Kidney glomerular epithelial cell (primary cell): ENCODE measurements at places on chromosomes 6 and 20.
A peak's percentile ranks its signal among the peaks of the same experiment; 100 is the strongest.

DNA sequence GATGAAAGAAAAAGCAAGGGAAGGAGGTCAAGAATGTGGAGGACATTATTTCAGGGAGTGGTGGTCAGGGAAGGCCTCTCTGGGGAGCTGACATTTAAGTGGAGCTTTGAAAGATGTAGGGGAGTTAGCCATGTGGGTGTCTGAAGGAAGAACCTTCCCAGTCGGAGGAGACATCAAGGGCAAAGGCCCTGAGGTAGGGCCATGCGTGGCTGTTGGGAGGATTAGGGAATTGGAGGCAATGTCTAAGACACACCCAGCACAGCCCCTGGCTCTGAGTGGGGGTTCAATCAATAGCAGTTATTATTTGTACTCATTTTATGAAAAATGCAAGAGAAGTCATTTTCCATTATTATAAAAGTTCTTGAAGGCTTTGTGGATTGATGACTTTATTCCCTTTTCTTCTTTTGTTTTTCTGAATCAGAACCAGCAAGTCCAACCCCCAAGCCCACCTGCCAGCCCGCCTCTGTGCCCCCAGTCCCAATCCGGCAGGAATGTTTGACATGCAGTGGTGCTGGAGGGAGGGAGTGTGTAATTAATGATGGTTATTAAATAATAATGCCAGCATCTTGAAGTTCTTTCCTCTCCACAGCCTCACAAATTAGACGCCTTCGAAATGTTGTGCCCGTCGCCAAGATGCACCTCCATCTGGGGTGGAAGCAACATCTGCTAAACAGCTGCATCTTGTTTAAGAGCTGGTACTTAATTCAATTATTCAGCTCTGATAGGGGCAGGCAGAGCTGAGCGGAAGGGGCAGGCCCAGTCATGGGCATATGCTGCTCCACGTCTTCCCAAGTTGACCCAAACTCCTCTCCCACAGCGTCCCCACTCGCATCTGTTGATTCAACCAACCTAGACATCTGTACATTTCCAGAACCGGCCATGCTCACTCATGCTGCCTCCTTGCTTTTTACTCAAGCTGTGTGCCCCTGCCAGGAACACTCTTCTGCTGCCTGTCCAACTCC lies 81.3 kb upstream of the SIRPA start:
- DNase-seq, result no peak

- no peak for DNase-seq
Observed at GRCh38 chr6:57019434-57019833, 27.1 kb upstream of the KIAA1586 start.

- peak; percentile 10 for DNase-seq
Observed at GRCh38 chr6:135181333-135182070, 394 bp downstream of the MYB start.

GRCh38 chr20:63363013-63363957 lies 2.1 kb upstream of the CHRNA4 start:
- no peak for DNase-seq

GRCh38 chr6:143647191-143647590 lies 30.6 kb upstream of the PHACTR2 start:
- no peak for DNase-seq

DNA sequence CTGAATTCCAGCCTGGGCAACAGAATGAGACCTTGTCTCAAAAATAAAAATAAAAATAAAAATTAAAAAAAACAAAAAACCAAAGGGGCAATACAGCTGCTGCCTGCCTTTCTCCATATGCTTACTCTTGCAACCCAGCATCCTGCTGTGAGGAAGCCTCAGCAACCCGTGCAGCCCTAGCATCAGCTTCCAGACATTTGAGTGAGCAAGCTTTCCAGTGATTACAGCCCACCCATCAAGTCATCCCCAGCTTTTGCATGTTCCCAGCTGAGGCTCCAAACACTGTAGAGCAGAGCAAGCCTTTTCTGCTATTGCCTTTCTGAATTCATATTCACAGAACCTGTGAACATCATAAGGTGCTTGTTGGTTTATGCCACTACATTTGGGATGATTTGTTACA lies 93.8 kb downstream of the SASH1 start:
- DNase-seq, result no peak

- no peak for DNase-seq
Observed at GRCh38 chr6:157432231-157432891, 51.4 kb downstream of the ZDHHC14 start.

GRCh38 chr6:131258816-131259476 lies 123.7 kb downstream of the AKAP7 start:
- DNase-seq, result peak; percentile 97

GRCh38 chr20:48404598-48404997 lies 423.2 kb downstream of the PREX1 start:
- DNase-seq, result no peak

DNA sequence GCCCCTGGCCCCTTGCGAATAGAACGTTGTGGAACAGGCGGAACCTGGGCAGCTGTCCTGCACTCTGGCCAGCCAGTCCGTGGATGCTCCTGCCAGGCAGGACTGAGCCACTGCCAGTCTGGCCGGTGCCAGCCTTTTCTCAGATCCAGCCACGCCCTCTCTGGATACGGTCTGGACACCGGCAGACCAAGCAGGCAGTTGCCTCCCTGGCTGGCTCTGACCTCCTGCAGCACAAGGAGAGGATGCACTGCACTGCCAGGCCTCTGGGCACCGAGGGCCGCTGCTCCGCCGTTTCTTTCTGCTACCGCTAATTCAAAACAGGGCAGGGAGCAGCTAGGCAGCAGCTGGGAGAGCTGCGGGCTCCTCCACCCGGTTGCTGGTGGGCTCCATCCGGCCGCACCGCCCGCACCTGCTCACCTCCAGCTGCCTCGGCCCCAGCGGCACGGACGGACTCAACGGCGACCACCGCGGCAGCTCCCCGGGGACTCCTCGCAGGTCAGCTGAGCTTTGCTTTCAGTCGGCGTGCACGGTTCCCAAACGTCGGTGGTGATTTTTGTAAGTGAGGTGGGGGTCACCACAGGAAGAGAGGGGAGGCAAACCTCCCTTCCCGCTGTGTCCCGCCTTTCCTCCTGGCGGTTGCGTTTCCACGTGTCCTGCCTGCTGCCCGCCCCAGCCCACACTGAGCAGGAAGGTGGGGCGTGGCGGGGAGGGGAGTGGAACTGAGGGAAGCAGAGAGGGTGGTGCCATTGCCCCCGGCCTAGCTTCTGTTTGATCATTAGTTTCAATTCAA lies 30.3 kb upstream of the AFDN start:
- DNase-seq, result peak; percentile 13

- DNase-seq, result no peak
Observed at GRCh38 chr6:106094261-106094963, 8.3 kb downstream of the PRDM1 start.

GRCh38 chr6:80535914-80536565 lies 429.6 kb downstream of the BCKDHB start:
- no peak for DNase-seq

GRCh38 chr6:26273673-26274588 lies 91.1 kb upstream of the BTN3A2 start:
- DNase-seq, result no peak

DNA sequence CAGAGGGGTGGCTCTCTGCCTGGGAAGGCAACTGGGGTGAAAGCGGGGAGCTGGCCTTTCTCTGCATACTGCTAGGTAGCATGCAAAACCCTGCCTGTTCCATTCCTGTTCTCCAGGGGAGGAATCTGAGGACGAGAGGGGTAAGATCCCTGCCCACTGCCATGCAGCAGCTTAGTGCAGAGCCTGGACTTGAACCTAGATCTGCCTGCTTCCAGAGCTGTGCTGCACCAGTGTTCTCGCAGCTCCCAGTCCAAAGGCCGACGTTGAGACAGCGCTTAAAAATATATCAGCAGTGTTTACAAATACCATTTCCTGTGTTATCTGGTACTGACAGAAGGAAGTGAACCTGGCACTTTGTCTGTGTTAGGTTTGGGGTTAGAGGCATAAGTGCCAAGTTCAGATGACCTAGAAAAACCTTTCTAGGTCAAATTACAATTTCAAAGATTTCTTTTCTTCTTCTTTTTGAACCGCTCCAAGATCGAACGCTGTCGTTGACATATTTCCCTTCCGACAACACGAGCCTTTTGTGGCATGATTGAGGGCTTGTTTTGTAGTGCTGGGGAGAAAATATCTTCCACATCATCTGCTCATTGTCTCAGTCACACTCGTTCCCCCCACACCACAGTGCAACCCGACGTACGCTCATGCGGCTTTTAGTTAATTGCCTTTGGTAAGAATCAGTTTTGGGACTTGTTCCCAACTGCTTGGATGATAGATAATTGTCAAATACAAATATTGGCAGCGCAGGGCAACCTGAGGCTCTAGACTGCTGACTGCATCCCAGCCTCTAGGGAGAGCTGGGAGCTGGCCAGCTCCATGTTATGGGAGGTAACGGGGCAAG lies 44.6 kb downstream of the TOX2 start:
- no peak for DNase-seq

- no peak for DNase-seq
Observed at GRCh38 chr6:127290391-127291265, 24.0 kb downstream of the RNF146 start.

GRCh38 chr20:22931653-22932608 lies 103.2 kb upstream of the SSTR4 start:
- DNase-seq, result no peak

DNA sequence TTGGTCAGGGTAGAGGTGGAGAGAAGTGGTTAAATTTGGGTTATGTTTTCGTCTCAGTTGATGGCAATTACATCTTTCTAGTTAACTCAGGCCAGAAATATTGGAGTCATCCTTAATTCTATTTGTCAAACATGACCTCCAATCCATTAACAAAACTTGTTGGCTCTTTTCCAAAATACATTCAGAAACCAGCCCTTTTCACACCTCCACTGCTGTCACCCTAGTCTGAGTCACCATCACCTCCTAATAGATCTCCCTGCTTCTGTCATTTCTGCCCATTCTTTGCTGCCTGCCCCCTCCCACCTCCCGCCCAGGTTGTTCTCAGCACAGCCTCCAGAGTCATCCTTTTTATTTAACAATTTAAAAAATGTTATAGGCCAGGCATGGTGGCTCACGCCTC lies 3.0 kb upstream of the ABCF1 start:
- no peak for DNase-seq

GRCh38 chr20:54184904-54185626 lies 11.3 kb upstream of the CYP24A1 start:
- DNase-seq, result no peak

GRCh38 chr6:109381061-109381746 lies 1.1 kb downstream of the CD164 start:
- peak; percentile 69 for DNase-seq

DNA sequence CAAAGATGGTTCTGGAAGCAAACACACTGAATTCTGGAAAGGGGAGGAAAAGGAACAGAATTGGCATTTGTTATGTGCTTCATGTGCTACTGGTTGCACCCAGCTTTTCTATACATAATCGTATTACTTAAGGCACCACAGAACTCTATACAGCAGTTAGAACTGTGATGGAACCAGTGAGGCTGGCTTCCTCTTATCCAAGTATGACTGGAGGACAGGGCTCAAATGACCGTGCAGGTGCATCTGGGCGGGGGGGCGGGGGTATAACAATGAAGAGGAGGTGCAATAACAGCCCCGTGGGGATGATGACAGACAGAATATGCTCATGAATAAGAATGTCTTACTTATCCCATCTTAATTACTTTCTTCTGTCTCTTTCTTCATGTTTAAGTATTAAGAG lies 144.2 kb downstream of the BTBD9 start:
- no peak for DNase-seq

GRCh38 chr6:22221211-22221610 lies 75.6 kb downstream of the PRL start:
- no peak for DNase-seq

DNA sequence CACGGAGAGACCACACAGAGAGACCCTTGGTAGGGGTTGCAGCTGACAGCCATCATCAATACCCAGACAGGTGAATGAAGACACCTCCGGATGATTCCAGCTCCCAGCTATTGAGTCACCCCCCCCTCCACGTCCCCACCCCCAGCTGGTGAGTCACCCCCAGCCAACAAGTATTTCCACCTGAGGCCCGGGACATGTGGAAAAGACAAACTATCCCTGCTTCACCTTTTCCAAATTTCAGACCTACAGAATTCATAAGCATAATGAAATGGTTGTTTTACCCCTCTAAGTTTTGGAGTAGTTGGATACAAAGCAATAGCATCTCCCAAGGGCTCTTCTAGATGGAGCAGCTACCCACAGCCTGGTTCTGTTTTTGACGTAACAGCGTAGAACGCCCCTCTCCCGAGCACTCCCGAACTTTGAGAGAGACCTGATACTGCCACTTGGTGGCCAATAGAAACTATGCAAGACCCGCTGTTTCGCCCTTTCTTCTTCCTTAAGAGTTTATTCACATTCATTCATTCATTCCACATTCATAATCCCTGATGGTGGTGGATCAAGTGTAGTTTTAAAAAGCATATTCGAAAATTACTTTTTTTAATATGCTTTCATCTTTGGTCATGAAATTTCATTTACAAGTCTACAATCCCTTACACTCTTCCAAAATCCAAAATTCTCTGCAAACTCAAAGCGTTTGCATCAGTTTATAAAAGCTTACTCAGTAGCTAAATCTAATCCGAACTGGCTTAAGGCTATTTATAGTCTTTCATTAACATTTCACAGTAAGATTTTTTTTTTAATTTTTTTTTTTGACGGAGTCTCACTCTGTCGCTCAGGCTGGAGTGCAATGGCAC lies 15.1 kb upstream of the PPP1R16B start:
- DNase-seq, result peak; percentile 25

- DNase-seq, result no peak
Observed at GRCh38 chr6:42871711-42872110, 7.7 kb upstream of the RPL7L1 start.

- peak; percentile 40 for DNase-seq
Observed at GRCh38 chr6:138691595-138692057, 81.9 kb upstream of the CCDC28A start.

DNA sequence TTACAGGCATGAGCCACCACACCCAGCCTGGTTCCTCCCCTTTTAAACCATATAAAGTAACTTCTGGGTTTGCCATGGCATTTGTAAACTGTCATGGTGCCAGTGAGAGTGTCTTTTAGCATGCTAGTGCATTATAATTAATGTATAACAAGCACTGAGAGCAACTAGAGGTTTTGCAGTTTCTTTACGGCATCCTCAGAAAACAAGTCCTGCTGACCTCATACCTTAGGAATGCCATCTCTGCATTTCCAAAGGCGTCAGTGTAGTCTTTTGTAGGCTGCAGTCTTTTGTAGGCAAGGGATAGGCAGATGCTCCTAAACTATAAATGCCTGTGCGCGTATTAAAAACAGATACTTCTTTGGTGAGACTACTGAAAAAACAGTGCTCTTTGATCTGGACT lies 75.0 kb upstream of the EZR start:
- DNase-seq, result peak; percentile 92

- DNase-seq, result no peak
Observed at GRCh38 chr20:24954566-24954965, 5.5 kb downstream of the CST7 start.

DNA sequence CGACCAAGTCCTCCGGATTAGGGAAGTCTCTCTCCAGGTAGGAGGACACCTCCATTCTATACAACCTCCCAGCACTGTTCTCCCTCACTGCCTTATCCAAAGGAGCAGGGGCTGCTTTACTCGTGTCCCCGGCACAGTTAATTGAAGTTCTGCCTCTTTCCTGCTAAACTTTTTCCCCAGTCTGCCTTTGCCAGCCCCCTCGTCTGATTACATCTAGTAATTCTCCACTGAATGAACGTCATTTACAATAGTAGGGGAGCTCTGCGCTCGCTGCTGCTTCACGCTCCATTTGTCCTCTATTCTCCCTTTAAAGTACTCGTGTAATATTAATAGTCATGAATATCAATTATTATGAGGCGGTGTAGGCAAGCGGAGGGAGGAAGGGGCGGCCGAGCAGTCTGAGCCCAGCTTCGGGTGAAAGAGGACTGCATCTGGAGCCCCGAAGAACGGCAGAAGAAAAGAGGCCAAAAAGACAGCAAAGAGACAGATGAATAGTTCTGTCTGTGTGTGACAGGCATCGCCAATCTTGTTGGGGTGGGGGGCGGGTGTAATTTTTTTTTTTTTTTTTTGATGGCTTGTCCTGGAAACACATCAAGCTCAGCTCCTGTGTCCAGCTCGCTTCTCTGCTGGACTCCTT lies 2.9 kb downstream of the TFAP2B start:
- DNase-seq, result no peak
